ENCODE measurements at places on chromosomes 1 and 21. TPM values are rescaled to one million over a fixed set of nuclear protein-coding genes. Genes with fewer than 3 reads are reported as not detected.

The C1QA gene
- 142 TPM for polyA plus RNA-seq

The CLCA1 gene
- polyA plus RNA-seq, result 0.88 TPM

The RAB25 gene
- polyA plus RNA-seq, result 2.1 TPM

The MYOM3 gene
- polyA plus RNA-seq, result 22.4 TPM

The SLC1A7 gene
- polyA plus RNA-seq, result 0.32 TPM

The SELENBP1 gene
- polyA plus RNA-seq, result 31.8 TPM

The DLGAP3 gene
- 10.6 TPM for polyA plus RNA-seq

The ANKRD34A gene
- polyA plus RNA-seq, result 0.51 TPM

The SLAMF9 gene
- 0.74 TPM for polyA plus RNA-seq

The CRP gene
- polyA plus RNA-seq, result 0.74 TPM

The CFAP107 gene
- 87.9 TPM for polyA plus RNA-seq

The FHAD1 gene
- polyA plus RNA-seq, result 59.0 TPM

The TCHH gene
- polyA plus RNA-seq, result 0.53 TPM

The PLA2G4A gene
- 4.9 TPM for polyA plus RNA-seq

The PGBD2 gene
- 18.8 TPM for polyA plus RNA-seq

The ZNF670 gene
- polyA plus RNA-seq, result 5.4 TPM

The WNT2B gene
- 9.1 TPM for polyA plus RNA-seq

The TFF2 gene
- not detected for polyA plus RNA-seq

The RGS1 gene
- 3.9 TPM for polyA plus RNA-seq

The HCN3 gene
- 2.2 TPM for polyA plus RNA-seq

The C4BPA gene
- polyA plus RNA-seq, result 1.0 TPM
